Breast epithelium (tissue), 4 donors: ENCODE measurements at places on chromosomes 2 and 18. TPM values are rescaled to one million over a fixed set of nuclear protein-coding genes. Genes with fewer than 3 reads are reported as not detected.

Gene ANKRD30B
- 11.0 TPM for total RNA-seq

Gene ZC3H8
- total RNA-seq, result 17.0 TPM

Gene FEV
- total RNA-seq, result not detected

Gene RNU2-63P
- total RNA-seq, result not detected

Gene GALNT13
- 0.33 TPM for total RNA-seq

Gene B4GALT6
- total RNA-seq, result 3.0 TPM

Gene ANKRD23
- total RNA-seq, result 7.2 TPM

Gene IL36RN
- not detected for total RNA-seq

Gene ANKRD53
- 2.8 TPM for total RNA-seq

Gene CYRIA
- total RNA-seq, result 17.7 TPM

Gene KIF5C
- 13.3 TPM for total RNA-seq

- DNase-seq, result no peak
- no peaks in the 10 kb centered on the region for H3K27me3 ChIP-seq
- H3K36me3 ChIP-seq, result peaks cover 7% of the 10 kb centered on the region
- no peaks in the 10 kb centered on the region for H3K4me1 ChIP-seq
- no peak overlapping the region for H3K4me3 ChIP-seq
Observed at GRCh38 chr2:110126906-110127305, 11.3 kb upstream of the MALL start.

- no peaks in the 10 kb centered on the region for H3K4me1 ChIP-seq
- H3K27me3 ChIP-seq, result no peaks in the 10 kb centered on the region
- H3K36me3 ChIP-seq, result no peaks in the 10 kb centered on the region
- H3K27ac ChIP-seq, result no peak overlapping the region
- no peak for DNase-seq
Observed at GRCh38 chr2:196719110-196719872, 79.8 kb downstream of the CCDC150 start.

DNA sequence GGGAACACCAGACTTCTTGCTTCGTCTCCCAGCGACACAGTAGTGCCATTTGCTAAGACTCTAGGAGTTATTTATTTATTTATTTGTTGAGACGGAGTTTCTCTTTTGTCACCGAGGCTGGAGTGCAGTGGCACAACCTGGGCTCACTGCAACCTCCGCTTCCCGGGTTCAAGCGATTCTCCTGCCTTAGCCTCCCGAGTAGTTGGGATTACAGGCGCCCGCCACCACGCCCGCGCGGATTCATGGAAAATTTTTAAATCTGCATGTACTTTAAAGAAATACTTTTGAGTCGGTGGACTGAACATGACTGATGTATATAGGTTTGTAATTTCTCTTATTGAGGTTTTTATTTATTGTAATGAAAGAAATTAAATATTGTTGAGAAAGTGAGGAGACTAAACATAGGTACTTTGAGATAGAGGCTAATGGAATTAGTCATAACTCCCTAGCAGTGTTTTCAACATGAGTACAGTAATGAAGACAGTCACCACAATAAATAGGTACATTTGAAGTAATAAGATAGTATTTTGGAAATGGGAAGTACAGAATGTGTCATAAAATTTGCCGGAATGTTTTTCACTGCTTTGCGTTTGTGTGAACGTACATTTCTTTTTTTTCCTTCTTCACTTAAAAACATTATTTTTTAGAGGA, 983 bp downstream of the MTX2 start:
- peak overlapping the region; percentile 92 for H3K4me3 ChIP-seq
- H3K36me3 ChIP-seq, result no peaks in the 10 kb centered on the region
- H3K27me3 ChIP-seq, result no peaks in the 10 kb centered on the region
- peaks cover 9% of the 10 kb centered on the region for H3K4me1 ChIP-seq

- H3K4me1 ChIP-seq, result no peaks in the 10 kb centered on the region
- no peaks in the 10 kb centered on the region for H3K36me3 ChIP-seq
- no peaks in the 10 kb centered on the region for H3K27me3 ChIP-seq
- no peak overlapping the region for H3K27ac ChIP-seq
Observed at GRCh38 chr2:98972582-98973167, 36.6 kb upstream of the CRACDL start.

DNA sequence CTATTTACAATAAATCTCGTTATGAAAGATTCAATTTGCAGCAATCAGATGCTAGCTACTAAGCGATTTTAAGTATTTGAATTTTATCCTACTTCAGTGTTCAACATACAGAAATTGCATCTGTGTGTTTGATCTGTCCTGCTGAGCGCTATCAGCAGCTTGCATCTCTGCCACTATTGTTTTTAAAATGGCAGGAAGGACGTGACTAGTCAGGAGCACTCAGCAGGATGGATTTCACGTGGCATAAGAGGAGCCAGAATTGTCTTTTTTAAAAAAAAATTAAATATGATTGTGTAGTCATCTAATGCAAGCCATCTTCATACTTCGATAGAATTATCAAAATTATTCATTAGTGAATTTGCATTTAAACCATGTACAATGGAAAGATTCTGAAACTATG, 2.8 kb upstream of the KLHL14 start:
- peaks cover 2% of the 10 kb centered on the region for H3K27me3 ChIP-seq
- DNase-seq, result no peak
- H3K4me1 ChIP-seq, result no peaks in the 10 kb centered on the region

GRCh38 chr2:17479875-17480274, 38.4 kb downstream of the RAD51AP2 start:
- no peaks in the 10 kb centered on the region for H3K27me3 ChIP-seq
- H3K4me3 ChIP-seq, result no peak overlapping the region
- no peaks in the 10 kb centered on the region for H3K36me3 ChIP-seq

- H3K4me3 ChIP-seq, result no peak overlapping the region
- H3K4me1 ChIP-seq, result no peaks in the 10 kb centered on the region
- no peak for DNase-seq
- H3K27me3 ChIP-seq, result no peaks in the 10 kb centered on the region
- no peak overlapping the region for H3K27ac ChIP-seq
Observed at GRCh38 chr18:74784752-74785151, 187.1 kb downstream of the ZNF407 start.

- H3K36me3 ChIP-seq, result no peaks in the 10 kb centered on the region
- H3K4me1 ChIP-seq, result no peaks in the 10 kb centered on the region
- no peak overlapping the region for H3K27ac ChIP-seq
- no peak overlapping the region for H3K4me3 ChIP-seq
- DNase-seq, result no peak
Observed at GRCh38 chr2:29917781-29918180, 3.6 kb downstream of the ALK start.

GRCh38 chr18:58386780-58387179, 242.1 kb downstream of the ALPK2 start:
- no peaks in the 10 kb centered on the region for H3K27me3 ChIP-seq
- peaks cover 4% of the 10 kb centered on the region for H3K36me3 ChIP-seq
- no peak for DNase-seq
- H3K27ac ChIP-seq, result no peak overlapping the region
- H3K4me1 ChIP-seq, result no peaks in the 10 kb centered on the region

GRCh38 chr18:5173646-5174045, 23.4 kb downstream of the AKAIN1 start:
- H3K4me1 ChIP-seq, result no peaks in the 10 kb centered on the region
- H3K27ac ChIP-seq, result no peak overlapping the region
- no peaks in the 10 kb centered on the region for H3K27me3 ChIP-seq
- DNase-seq, result no peak

GRCh38 chr2:166519391-166519962, 25.4 kb upstream of the SCN7A start:
- H3K27ac ChIP-seq, result peak overlapping the region; percentile 44
- H3K4me3 ChIP-seq, result no peak overlapping the region
- no peaks in the 10 kb centered on the region for H3K4me1 ChIP-seq
- no peaks in the 10 kb centered on the region for H3K36me3 ChIP-seq
- H3K27me3 ChIP-seq, result no peaks in the 10 kb centered on the region

GRCh38 chr2:137797641-137798040, 166.6 kb upstream of the HNMT start:
- H3K27ac ChIP-seq, result no peak overlapping the region
- no peaks in the 10 kb centered on the region for H3K36me3 ChIP-seq
- no peak overlapping the region for H3K4me3 ChIP-seq
- no peak for DNase-seq
- H3K27me3 ChIP-seq, result no peaks in the 10 kb centered on the region
- H3K4me1 ChIP-seq, result no peaks in the 10 kb centered on the region

DNA sequence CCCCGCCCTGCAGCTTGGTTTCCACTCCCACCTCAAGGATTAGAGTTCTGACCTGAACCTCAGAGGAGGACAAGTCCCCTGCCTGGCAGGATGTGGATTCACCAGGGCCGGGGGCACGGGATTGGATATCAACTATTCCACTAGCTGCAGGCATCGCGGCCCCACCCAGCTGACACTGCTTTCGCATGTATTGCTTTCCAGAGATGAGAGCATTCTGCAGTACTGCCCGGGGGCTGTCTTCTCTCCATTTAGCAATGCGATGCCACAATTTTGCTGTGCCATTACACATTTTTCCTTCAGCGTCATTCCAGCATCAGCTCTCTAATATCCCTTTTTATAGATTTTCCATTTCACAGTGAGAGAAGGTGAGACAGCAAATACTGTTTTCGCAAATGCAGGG, 42.0 kb downstream of the CTIF start:
- no peaks in the 10 kb centered on the region for H3K36me3 ChIP-seq
- H3K27me3 ChIP-seq, result no peaks in the 10 kb centered on the region
- H3K4me1 ChIP-seq, result no peaks in the 10 kb centered on the region
- no peak overlapping the region for H3K27ac ChIP-seq

DNA sequence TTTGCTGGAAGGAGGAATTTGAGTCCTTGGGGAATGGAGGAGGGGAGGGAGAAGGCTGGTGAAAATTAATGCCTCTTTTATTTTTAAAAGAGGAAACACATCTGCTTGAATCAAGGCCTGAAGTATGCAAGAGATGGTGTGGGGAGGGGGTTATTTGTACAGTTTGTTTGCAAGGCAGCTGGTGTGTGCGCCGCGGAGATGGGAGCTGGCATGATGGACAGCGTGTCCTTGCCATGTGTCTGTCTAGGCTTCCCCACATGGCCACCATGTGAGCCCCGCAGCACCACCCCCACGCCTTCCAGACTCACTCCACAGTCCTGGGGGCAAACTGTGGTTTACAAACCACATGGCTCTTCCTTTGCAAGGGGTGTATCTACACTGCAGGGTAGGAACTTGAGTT, 154.8 kb upstream of the APCDD1 start:
- no peak overlapping the region for H3K4me3 ChIP-seq
- no peaks in the 10 kb centered on the region for H3K4me1 ChIP-seq
- no peak overlapping the region for H3K27ac ChIP-seq
- DNase-seq, result no peak

DNA sequence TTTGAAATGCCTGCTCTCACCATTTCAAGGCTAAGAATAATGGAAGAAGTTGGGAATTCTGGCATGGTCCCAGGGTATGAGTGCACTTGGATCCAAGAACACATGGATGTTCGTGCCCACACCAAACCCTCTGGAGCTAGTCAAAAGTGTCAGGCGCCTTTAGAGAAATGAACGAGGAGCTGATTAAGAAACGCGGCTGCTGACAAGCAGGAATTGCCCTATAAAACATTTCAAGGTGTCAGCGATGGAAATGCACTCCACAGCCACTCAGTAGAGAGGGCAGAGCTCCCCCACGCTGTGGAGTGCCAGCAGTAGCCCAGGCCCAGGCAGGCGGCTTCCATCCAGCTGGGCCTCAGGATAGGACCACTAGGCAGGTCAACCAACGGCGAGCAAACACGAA, 213.7 kb downstream of the TTC32 start:
- DNase-seq, result no peak
- H3K4me3 ChIP-seq, result no peak overlapping the region
- H3K27ac ChIP-seq, result no peak overlapping the region
- no peaks in the 10 kb centered on the region for H3K27me3 ChIP-seq

DNA sequence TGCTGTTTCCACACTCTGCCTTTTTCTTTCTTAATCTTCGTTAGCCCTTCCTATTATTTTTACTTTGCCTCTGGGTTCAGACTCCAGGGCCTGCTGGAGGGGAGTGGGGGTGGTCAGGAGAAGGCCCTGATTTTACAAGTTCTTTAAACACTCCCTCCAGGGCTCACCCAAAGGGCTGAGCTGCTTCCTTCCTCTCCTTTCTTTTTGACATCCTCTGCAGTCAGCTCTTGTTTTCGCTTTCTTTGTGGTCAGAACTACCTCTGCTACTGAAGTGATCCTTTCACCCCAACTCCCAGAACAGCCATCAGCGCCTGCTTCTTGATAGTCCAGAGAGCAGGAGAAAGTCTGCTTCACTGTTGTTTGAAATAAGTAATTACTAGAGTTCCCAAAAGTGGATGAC, 925.7 kb downstream of the EPHA4 start:
- no peaks in the 10 kb centered on the region for H3K4me1 ChIP-seq
- H3K36me3 ChIP-seq, result no peaks in the 10 kb centered on the region
- H3K4me3 ChIP-seq, result no peak overlapping the region
- H3K27me3 ChIP-seq, result no peaks in the 10 kb centered on the region
- DNase-seq, result no peak

DNA sequence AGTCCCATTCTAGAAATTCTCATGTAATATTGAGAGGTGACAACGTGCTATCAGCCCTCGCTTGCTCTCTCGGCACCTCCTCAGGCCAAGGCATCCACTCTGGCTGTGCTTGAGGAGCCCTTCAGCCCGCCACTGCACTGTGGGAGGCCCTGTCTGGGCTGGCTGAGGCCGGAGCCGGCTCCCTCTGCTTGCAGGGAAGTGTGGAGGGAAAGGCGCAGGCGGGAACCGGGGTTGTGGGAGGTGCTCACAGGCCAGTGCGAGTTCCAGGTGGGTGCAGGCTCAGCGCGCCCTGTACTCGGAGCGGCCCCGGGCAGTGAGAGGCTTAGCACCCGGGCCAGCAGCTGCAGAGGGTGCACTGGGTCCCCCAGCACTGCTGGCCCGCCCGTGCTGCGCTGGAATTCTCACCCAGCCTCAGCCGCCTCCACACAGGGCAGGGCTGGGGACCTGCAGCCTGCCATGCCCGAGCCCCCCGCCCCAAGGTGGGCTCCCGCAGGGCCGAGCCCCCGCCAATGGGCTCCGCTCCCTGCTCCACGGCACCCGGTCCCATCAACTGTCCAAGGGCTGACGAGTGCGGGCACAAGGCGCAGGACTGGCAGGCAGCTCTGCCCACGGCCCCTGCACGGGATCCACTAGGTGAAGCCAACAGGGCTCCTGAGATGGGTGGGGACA, 1680.6 kb upstream of the LRRTM1 start:
- no peak overlapping the region for H3K4me3 ChIP-seq
- H3K36me3 ChIP-seq, result no peaks in the 10 kb centered on the region
- no peak overlapping the region for H3K27ac ChIP-seq
- DNase-seq, result no peak
- H3K4me1 ChIP-seq, result no peaks in the 10 kb centered on the region
- H3K27me3 ChIP-seq, result no peaks in the 10 kb centered on the region

GRCh38 chr2:71686781-71687180, 233.4 kb downstream of the DYSF start:
- no peak for DNase-seq
- H3K27me3 ChIP-seq, result no peaks in the 10 kb centered on the region
- H3K27ac ChIP-seq, result no peak overlapping the region
- H3K4me3 ChIP-seq, result no peak overlapping the region
- no peaks in the 10 kb centered on the region for H3K36me3 ChIP-seq
- H3K4me1 ChIP-seq, result no peaks in the 10 kb centered on the region

DNA sequence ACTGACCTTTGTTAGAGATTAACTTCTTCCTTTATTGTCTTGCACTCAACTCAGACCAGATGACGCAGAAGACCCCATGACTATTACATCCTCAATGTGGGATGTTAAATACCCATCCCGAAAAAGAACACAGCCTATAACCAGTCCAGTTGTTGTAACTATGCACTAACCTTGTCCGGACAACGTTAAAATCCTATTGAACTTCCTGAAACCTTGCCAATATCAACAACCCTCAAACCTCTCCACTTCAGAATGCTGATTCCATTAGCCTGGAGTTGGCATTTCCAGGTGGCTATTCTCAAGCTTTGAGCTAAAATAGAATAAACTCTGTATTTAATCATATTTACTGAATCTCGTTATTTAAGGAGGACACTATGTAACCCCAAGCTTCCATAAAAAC, 13.6 kb downstream of the NMS start:
- H3K4me3 ChIP-seq, result no peak overlapping the region
- no peaks in the 10 kb centered on the region for H3K36me3 ChIP-seq
- H3K4me1 ChIP-seq, result no peaks in the 10 kb centered on the region
- no peak for DNase-seq
